ENCODE measurements at places on chromosomes 13 and 19. TPM values are rescaled to one million over a fixed set of nuclear protein-coding genes. Genes with fewer than 3 reads are reported as not detected.
A peak's percentile ranks its signal among the peaks of the same experiment; 100 is the strongest.

HIF3A gene
- 0.25 TPM for total RNA-seq

NLRP5 gene
- not detected for total RNA-seq

MTUS2 gene
- total RNA-seq: not detected

ZNF256 gene
- total RNA-seq: 6.4 TPM

KCNC3 gene
- total RNA-seq: 9.4 TPM

SOX1 gene
- not detected for total RNA-seq

CEACAM16 gene
- not detected for total RNA-seq

TTC9B gene
- total RNA-seq: 0.59 TPM

METTL21C gene
- total RNA-seq: not detected

LILRB1 gene
- not detected for total RNA-seq

DNA sequence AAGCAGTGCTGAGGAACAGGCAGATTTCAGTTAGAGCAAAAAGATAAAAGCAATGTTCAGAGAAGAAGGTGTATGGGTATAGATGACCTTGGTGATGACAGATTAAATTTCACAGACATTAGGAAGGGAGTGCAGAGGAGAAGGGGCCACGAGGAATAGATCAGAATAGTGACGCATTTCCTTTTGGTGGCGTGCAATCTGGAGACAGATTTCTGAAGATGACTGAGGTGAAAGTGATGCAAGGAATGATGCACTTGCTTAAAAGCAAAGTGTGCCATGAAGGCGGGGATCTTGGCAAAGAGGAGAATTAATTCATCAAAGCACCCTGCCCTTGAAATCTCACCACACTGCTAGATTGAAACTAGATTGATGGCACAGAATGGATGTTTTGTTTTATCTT lies 202.4 kb downstream of the ITGBL1 start:
- no peak overlapping the region for H3K27ac ChIP-seq
- H3K36me3 ChIP-seq: no peaks in the 10 kb centered on the region
- DNase-seq: no peak

DNA sequence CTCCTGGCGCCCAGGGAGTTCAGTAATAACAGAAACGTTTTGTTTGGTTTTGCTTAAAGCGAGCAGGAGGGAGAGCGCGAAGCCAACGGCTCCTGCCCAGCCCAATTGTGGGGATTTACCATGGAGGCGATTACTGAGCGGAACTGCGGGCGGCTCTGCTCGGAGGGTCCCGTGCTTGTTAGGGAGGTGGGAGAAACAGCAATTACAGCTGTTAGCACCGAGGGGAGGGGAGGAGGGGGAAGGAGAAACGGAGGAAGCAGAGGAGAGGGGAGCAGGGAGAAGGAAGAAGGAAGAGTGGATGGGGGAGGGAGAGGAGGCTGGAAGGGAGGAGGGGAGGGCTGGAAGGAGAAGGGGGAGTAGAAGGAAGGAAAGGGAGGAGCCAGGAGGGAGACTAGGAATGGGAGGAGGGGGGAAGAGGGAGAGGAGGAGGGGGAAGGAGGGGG lies 7.7 kb upstream of the ONECUT3 start:
- no peaks in the 10 kb centered on the region for H3K36me3 ChIP-seq
- H3K27ac ChIP-seq: no peak overlapping the region
- H3K4me1 ChIP-seq: peaks cover 8% of the 10 kb centered on the region
- H3K27me3 ChIP-seq: no peaks in the 10 kb centered on the region
- no peak for DNase-seq
- no peak overlapping the region for H3K4me3 ChIP-seq

GRCh38 chr19:36266375-36266961 lies 51.6 kb downstream of the ZNF146 start:
- no peak for DNase-seq
- H3K27ac ChIP-seq: no peak overlapping the region
- H3K27me3 ChIP-seq: peaks cover 40% of the 10 kb centered on the region
- H3K4me1 ChIP-seq: no peaks in the 10 kb centered on the region
- H3K4me3 ChIP-seq: no peak overlapping the region

GRCh38 chr19:47370045-47370611 lies 21.0 kb downstream of the DHX34 start:
- no peaks in the 10 kb centered on the region for H3K27me3 ChIP-seq
- no peaks in the 10 kb centered on the region for H3K4me1 ChIP-seq
- peak; percentile 54 for DNase-seq
- H3K27ac ChIP-seq: no peak overlapping the region

DNA sequence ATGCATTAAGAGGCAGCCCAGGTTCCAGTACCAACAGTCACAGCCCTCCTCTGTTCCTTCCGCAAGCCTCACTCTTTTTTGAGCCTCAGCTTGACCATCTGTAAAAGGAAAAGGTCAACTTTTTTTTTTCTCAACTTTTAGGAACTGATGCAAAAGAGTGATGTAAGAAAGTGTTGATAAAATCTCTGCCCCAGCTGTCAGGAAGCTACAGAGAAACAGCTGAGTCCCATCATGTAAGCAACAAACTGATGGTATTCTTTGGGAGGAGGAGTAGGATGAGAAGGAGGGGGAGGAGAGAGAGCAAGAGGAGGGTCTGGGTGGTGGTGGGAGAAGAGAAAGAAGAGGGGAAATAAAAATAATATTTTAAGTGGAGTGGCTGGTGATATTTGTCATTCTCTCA lies 233.9 kb upstream of the TSHZ3 start:
- no peaks in the 10 kb centered on the region for H3K4me1 ChIP-seq
- no peaks in the 10 kb centered on the region for H3K36me3 ChIP-seq
- no peak for DNase-seq
- H3K27me3 ChIP-seq: peaks cover 9% of the 10 kb centered on the region

GRCh38 chr19:53981376-53981951 lies 10.0 kb upstream of the CACNG6 start:
- no peak for DNase-seq
- H3K27me3 ChIP-seq: no peaks in the 10 kb centered on the region
- H3K36me3 ChIP-seq: no peaks in the 10 kb centered on the region

GRCh38 chr19:51064534-51065220 lies at the start of gene KLK13:
Gene KLK13 (minus strand): TSS chr19:51065092. CDS start chr19:51065067, 25 bp downstream.
- H3K27ac ChIP-seq: no peak within 1 kb of the TSS
- H3K4me3 ChIP-seq: no peak within 1 kb of the TSS
- peaks cover 99% of the 10 kb centered on the region for H3K27me3 ChIP-seq
- H3K4me1 ChIP-seq: no peaks in the 10 kb centered on the region
- H3K36me3 ChIP-seq: no peaks in the 10 kb centered on the region
- no peak for DNase-seq

DNA sequence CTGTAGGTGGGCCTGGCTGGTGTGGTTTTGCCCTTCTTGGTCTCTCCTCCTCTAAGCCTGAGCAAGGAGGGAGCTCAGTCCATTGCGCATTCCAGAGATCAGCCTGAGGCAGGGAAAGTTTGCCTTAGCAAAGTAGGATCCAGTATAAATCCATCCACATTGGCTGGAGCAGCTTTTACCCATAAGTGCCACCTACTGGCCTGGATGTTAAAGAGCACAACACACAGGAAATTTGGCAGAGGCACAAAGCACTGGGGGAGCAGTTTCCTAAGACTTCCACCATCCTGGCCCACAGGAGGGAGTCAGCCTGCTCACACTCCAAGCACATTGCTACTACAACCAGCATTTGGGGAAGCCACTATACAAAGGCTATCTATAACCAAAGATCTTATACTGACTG lies 1124.2 kb downstream of the SLITRK1 start:
- H3K36me3 ChIP-seq: no peaks in the 10 kb centered on the region
- H3K4me1 ChIP-seq: no peaks in the 10 kb centered on the region
- DNase-seq: no peak
- no peak overlapping the region for H3K4me3 ChIP-seq

DNA sequence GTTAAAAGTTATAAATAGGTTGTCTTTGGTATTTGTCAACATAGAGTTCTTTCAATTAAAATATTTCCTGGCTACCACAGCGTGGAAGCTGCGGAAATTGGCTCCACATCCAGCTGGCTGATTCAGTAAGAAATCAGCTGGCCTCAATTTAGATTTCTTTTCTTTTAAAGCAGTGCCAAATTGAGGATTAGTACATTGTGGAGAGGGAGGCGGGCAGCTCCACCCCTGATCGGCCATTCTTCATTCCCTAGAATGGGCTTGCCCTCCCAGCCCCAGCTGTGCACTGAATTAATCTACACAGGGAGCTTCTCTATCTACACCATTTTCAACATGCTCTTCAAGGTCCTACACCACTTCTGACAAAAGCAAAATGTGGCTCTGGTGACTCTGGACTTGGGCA lies 624.8 kb downstream of the DACH1 start:
- no peaks in the 10 kb centered on the region for H3K36me3 ChIP-seq
- no peaks in the 10 kb centered on the region for H3K4me1 ChIP-seq
- no peak overlapping the region for H3K4me3 ChIP-seq
- no peak for DNase-seq

DNA sequence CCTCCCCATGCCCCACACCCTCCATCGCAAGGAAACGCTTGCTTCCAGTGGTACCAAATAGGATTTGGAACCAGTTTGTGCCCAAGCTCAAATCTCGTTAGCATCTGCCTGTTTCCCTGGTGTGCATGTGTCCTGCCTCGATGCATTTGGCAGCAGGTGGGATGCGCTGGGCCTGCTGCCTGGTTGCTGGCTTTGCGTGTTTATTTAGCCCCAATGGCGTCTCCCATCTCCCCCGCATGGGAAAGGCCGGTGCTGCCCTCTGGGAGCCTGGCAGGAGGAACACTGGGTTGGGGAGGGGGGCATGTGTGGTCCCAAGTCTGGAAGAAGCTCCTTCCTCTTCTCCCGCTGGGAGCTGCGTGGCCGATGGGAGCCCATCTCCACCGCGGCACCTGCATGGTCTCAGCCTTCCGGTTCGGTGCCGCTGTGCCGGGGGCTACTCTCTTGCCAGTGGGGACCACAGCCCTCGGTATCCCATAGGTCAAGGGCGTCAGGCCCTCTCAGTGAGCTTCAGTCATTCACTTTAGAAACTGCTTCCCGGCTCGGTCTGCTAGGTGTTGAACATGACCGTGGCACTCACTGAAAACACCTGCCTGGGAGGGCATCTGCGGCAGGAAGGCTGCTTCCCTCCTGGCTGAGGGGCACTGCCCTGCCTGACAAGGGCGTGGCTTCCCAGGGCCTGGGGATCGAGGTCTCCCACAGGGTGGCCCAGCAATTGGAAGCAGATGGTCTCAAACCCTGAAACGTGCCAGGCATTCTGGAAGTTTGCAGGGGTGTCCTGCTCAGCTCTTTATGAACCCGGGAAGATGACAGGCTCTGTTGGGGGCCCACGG lies 11.8 kb upstream of the F7 start:
- H3K4me3 ChIP-seq: no peak overlapping the region
- H3K27ac ChIP-seq: no peak overlapping the region
- DNase-seq: no peak
- H3K27me3 ChIP-seq: no peaks in the 10 kb centered on the region
- no peaks in the 10 kb centered on the region for H3K4me1 ChIP-seq

GRCh38 chr13:49246850-49247642 lies 679 bp upstream of the CDADC1 start:
- H3K27ac ChIP-seq: no peak overlapping the region
- H3K4me3 ChIP-seq: peak overlapping the region; percentile 76
- peaks cover 37% of the 10 kb centered on the region for H3K27me3 ChIP-seq
- no peak for DNase-seq

DNA sequence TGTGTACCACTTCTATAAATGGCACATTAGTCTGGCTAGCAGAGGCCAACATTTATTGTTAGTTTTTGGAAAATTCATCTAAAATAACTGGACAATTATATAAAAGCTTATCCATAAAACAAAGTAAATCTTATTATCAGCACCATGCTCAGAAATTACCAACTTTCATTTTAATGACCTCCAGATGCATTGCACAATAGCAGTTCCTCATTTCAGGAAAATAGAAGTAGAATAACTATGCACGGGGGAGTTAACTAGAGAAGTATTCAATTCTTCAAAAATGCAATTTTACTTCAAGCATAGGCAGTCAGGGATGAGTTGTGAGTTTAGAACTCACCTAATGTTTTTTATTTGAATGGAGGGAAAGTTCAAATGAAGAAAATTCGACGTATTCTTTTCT lies 1023.5 kb downstream of the PCDH17 start:
- no peaks in the 10 kb centered on the region for H3K27me3 ChIP-seq
- no peak for DNase-seq
- H3K4me3 ChIP-seq: no peak overlapping the region
- no peak overlapping the region for H3K27ac ChIP-seq

DNA sequence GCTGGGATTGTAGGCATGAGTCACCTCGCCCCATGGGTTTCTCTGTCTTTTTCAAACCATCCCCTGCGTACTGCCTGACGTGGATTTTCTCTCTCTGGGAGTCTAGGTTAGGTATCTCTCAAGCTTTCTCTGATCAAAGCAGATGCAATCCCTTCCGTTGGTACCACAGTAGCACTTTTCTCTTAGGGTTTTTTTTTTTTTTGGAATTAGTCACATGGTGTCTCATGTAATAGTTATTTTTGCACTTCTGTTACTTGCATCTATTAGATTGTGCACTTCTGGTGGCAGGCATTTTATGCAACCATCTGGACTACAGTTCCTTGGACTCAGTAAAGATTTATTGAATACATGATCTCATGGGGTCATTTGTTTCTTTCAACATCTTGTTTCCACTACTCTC lies 72.1 kb downstream of the GPC6 start:
- H3K36me3 ChIP-seq: no peaks in the 10 kb centered on the region
- DNase-seq: no peak
- no peaks in the 10 kb centered on the region for H3K27me3 ChIP-seq

- H3K4me3 ChIP-seq: no peak overlapping the region
- H3K36me3 ChIP-seq: no peaks in the 10 kb centered on the region
- H3K4me1 ChIP-seq: peaks cover 9% of the 10 kb centered on the region
- no peak overlapping the region for H3K27ac ChIP-seq
- DNase-seq: peak; percentile 72
Observed at GRCh38 chr19:41409288-41409687, 11.7 kb downstream of the BCKDHA start.

GRCh38 chr13:113146750-113147149 lies 11.7 kb upstream of the PROZ start:
- H3K36me3 ChIP-seq: no peaks in the 10 kb centered on the region
- H3K4me3 ChIP-seq: no peak overlapping the region
- DNase-seq: no peak
- no peak overlapping the region for H3K27ac ChIP-seq
- H3K27me3 ChIP-seq: peaks cover 67% of the 10 kb centered on the region

GRCh38 chr19:44346556-44346955 lies 9.9 kb downstream of the ZNF112 start:
- no peaks in the 10 kb centered on the region for H3K36me3 ChIP-seq
- no peaks in the 10 kb centered on the region for H3K4me1 ChIP-seq
- H3K27me3 ChIP-seq: no peaks in the 10 kb centered on the region
- no peak for DNase-seq
- H3K4me3 ChIP-seq: no peak overlapping the region

Measured in PC-9 (cell line).